ENCODE measurements at places on chromosomes 4 and X.

- DNase-seq: no peak
Measured at GRCh38 chr4:124738994-124739393, 26.5 kb upstream of the ANKRD50 start.

- no peak for DNase-seq
Measured at GRCh38 chrX:2395261-2395992, 105.3 kb downstream of the DHRSX start.

GRCh38 chrX:39551762-39552161, 546.0 kb downstream of the BCOR start:
- no peak for DNase-seq

DNA sequence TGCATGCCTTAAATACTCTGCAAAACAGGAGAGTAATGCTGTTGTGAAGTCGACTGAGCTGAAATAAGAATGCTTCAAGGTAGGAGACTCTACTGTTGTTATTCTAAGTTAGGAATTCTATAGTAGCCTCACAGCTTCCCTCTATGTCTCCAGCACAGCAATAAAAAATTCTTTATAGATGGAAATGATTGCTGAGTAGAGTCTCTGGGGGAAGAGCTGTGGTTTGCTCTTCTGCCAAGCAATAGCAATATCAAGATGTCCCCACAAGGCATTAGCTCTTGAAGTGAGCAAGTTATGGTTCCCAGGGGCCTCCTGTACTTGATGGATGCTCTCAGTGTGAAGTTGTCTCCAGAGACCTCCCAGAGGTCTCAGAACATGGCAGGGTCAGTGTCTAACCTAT, 880.6 kb upstream of the FRG1 start:
- no peak for DNase-seq

- DNase-seq: no peak
Measured at GRCh38 chr4:140719022-140719421, 37.2 kb downstream of the TBC1D9 start.

Data from T follicular helper cell (primary cell).